Stimulated activated CD4-positive, alpha-beta T cell treated with anti-CD3 and anti-CD28 coated beads, Interleukin-1b, Interleukin-23, amount 100 ng/mL, for 1 hour (primary cell): ENCODE measurements at places on chromosomes 7 and 10.

- no peak for DNase-seq
These were observed 401.9 kb downstream of the POM121L12 start for GRCh38 chr7:53437336-53437735.

DNA sequence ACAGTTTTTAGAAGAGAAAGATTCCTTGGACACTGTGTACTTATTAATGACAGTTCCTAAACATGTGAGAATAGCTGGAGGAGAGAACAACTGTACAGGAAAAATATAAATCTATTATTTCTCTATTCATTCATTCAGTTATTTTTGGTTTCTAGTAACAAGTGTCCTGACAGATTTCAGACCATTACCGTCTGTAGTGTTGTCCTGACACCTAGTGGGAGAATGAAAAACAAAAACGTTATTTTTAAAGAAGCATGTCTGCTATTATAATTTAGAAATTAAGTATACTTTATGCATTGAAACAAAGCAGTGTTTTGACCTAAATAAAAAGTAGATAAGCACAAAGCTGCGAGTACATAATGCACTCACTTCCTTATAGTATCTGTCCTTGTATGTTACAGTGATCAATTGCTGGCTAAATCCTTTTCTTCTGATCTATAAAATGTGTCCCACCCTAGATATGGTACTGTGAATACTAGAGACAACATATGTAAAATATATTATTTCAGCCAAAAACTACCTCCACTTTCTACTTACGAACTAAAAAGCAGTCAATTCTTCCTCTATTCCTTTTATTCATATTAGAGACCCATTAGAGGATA is 575.6 kb downstream of the ARL4A start:
- DNase-seq = no peak

DNA sequence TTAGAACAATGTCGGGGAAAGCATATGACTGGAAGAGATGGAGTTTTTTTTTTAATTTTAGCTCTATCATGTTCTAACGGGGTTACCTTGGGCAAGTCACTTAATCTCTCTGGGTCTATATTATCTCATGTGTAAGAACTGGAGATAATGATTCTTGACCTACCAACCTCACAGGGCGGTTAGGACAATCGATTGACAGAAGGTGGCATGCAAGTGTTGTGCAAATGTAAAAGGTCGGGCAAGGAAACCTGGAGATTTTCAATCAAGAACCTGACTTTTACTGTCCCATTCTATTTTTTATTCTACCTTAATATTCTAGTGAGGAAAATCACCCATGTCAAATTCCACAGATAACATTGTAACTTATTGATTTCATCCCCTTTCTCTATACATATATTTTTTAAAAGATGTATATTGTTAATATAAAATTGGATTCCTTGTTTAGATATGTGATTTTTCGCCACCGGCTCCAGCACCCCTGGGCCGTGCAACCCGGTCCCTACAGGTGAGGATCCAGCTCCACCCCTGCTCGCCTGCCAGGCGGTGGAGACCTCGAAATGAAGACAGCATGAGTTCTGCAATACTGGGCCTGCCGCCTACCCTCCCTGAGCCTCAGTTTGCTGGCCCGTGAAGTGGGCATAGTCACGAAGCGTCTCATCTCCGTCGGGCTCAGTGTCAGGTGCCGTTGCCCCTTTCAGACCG is 497.6 kb upstream of the PHF14 start:
- no peak for DNase-seq

DNA sequence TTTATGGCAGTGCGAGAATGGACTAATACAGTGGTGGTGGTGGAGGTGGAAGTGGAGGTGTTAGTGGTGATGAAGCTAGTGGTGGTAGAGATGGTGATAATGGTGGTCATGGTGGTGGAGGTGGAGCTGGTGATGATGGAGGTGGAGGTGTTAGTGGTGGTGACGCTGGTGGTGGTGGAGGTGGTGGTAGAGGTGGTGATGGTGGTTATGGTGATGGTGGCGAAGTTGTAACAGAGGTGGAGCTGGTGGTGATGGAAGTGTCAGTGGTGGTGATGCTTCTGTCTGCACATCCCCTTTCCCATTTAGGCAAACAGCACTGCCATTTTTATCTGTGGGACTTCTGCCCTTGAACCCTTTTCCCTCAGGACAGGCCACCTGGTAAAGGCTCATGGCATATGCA is 7.4 kb upstream of the PTPRN2 start:
- DNase-seq = no peak

DNA sequence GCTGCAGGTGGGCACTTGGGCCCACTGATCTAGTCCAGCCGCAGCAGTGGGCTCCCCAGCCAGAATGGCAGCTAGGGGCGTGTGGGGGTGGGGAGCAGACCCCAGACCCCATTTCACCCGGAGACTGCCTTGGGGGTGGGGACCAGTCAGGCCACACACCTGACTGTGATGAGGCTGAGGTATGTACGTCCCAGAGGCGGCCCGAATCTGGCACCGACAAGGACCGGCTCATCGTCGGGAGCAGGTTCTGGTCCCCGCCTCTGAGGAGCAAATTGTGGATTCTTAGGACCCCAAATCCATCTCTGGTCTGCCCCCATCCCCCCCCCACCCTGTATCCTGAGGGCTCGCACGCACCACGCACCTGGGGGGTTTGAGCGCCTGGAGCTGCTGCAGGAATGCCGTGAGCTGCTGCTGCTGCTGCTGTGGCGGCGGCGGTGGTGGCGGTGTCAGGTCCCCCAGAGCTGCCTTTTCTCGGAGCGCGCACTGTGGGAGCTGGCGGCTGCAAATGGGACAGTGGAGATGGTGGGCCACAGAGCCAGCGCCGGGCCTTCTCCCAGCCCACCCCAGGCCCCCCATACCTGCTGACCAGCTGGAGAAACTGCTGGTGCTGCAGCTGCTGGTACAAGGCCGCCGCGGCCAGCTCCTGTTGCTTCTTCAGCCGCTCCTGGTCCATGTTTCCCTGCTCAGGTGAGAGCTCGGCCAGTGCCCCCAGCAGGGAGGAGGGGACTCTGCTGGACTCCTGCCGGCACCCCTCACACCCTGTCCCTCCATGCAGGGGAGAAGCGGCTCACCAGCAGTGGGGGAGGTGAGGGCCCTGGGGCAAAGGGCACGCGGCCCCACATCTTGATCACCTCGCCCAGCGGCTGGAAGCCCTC is 10.2 kb downstream of the GIGYF1 start:
- DNase-seq = no peak

- DNase-seq = no peak
These were observed 588.2 kb upstream of the KCND2 start for GRCh38 chr7:119684763-119685162.

- DNase-seq = no peak
These were observed 4.9 kb downstream of the CPA4 start for GRCh38 chr7:130297628-130298543.
